A549 treated with CpdA at 1 μM for 4 hours (cell line): ENCODE measurements at places on chromosomes 12 and 14. TPM values are rescaled to one million over a fixed set of nuclear protein-coding genes. Genes with fewer than 3 reads are reported as not detected.

VRTN gene
- not detected in 5 replicates for total RNA-seq

ZNF385A gene
- 14.3 to 21.0 TPM (median 18.8 TPM) in 5 replicates for total RNA-seq

GPR84 gene
- total RNA-seq, result 0.03 to 0.09 TPM (median 0.09 TPM) in 3 of 5 replicates, not detected in the others

SDR9C7 gene
- 0.05 TPM in 1 of 5 replicates, not detected in the others for total RNA-seq

CLEC6A gene
- total RNA-seq, result not detected in 5 replicates

GNS gene
- 48.9 to 59.7 TPM (median 54.2 TPM) in 5 replicates for total RNA-seq

FGF6 gene
- not detected in 5 replicates for total RNA-seq

MSRB3 gene
- total RNA-seq, result 21.1 to 24.6 TPM (median 23.2 TPM) in 5 replicates

KRT85 gene
- total RNA-seq, result not detected in 5 replicates

RNF212B gene
- not detected in 5 replicates for total RNA-seq

ITGA5 gene
- total RNA-seq, result 76.6 to 111 TPM (median 93.8 TPM) in 5 replicates

LRRC43 gene
- 0.14 to 0.24 TPM (median 0.17 TPM) in 3 of 5 replicates, not detected in the others for total RNA-seq

PPHLN1 gene
- total RNA-seq, result 49.6 to 76.9 TPM (median 57.1 TPM) in 5 replicates

LRP1 gene
- total RNA-seq, result 18.5 to 27.8 TPM (median 20.2 TPM) in 5 replicates

TAS2R20 gene
- 0.08 to 0.35 TPM (median 0.15 TPM) in 3 of 5 replicates, not detected in the others for total RNA-seq

PRB4 gene
- not detected in 5 replicates for total RNA-seq

EIF2S3B gene
- total RNA-seq, result 0.45 to 1.2 TPM (median 0.67 TPM) in 5 replicates

ASCL1 gene
- total RNA-seq, result 0.05 to 0.08 TPM in 2 of 5 replicates, not detected in the others
